Hepatocyte (in vitro differentiated cells): ENCODE measurements at places on chromosomes 4 and X. TPM values are rescaled to one million over a fixed set of nuclear protein-coding genes. Genes with fewer than 3 reads are reported as not detected.

AVPR2 gene
- polyA plus RNA-seq = not detected in 2 replicates

DNA sequence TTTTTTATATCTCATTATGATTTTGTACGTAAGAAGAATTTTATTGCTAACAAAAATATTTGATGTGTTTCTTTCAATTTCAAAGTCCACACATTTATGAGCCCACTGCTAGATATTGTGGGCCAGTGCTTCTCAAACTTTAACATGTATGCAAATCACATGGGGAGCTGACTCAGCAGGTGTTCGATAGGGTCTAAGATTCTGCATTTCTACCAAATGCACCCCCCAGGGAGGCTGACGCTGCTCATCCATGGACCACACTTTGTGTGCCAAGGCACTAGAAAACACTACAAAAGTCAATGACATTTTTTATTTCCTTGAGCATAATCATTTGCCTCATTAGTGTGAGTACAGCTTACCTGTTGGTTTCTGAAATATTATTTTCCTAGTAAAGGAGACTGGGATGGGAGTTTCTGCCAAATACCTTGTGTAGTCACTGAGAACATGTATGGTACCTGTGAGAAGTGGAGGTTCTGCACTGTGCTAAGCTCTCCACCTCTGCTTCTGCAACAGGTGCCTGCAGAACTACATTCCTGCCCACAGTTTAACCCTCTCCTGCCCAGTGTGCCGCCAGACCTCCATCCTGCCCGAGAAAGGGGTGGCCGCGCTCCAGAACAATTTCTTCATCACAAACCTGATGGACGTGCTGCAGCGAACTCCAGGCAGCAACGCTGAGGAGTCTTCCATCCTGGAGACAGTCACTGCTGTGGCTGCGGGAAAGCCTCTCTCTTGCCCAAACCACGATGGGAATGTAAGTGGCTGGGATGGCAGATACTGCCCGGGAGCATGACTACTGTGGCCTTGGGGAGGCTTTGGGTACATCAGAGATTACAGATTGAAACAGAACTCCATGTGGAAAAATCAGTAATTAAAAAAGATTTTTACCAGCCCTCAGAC, 68.9 kb upstream of the MND1 start:
- peaks cover 9% of the 10 kb centered on the region for H3K36me3 ChIP-seq
- peak overlapping the region; percentile 61 for H3K27ac ChIP-seq
- no peaks in the 10 kb centered on the region for H3K27me3 ChIP-seq
- no peak overlapping the region for H3K4me3 ChIP-seq

DNA sequence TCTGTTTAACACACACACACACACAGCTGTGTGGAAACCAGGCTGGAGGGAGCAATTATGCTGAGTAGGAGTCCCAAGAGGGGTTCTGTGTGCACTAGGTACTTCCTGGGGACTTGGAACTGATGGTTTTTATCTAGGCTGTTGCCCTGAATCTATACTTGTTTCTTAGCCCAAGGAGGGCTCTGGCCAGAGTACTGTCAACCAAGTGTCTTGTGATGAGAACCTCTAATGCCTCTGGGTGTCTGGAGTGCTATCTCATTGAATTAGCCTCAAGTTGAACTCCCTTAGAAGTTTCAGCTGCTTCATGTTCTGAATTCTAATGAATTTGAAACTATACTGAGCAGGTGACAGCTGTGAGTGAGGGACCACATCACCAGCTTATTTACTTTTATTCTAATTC, 16.6 kb downstream of the ARHGAP24 start:
- no peak overlapping the region for H3K4me3 ChIP-seq
- H3K27ac ChIP-seq = no peak overlapping the region
- H3K4me1 ChIP-seq = no peaks in the 10 kb centered on the region
- no peak for DNase-seq
- no peaks in the 10 kb centered on the region for H3K36me3 ChIP-seq

H2AZ1 gene
- polyA plus RNA-seq = 363 and 427 TPM in 2 replicates

- no peaks in the 10 kb centered on the region for H3K27me3 ChIP-seq
- H3K36me3 ChIP-seq = no peaks in the 10 kb centered on the region
- H3K4me1 ChIP-seq = no peaks in the 10 kb centered on the region
- H3K4me3 ChIP-seq = no peak overlapping the region
Observed at GRCh38 chr4:140702096-140702757, 54.0 kb downstream of the TBC1D9 start.

SPINK2 gene
- polyA plus RNA-seq = 0.77 TPM in 1 of 2 replicates, not detected in the other

ENPEP gene
- 2.4 and 3.7 TPM in 2 replicates for polyA plus RNA-seq

DNA sequence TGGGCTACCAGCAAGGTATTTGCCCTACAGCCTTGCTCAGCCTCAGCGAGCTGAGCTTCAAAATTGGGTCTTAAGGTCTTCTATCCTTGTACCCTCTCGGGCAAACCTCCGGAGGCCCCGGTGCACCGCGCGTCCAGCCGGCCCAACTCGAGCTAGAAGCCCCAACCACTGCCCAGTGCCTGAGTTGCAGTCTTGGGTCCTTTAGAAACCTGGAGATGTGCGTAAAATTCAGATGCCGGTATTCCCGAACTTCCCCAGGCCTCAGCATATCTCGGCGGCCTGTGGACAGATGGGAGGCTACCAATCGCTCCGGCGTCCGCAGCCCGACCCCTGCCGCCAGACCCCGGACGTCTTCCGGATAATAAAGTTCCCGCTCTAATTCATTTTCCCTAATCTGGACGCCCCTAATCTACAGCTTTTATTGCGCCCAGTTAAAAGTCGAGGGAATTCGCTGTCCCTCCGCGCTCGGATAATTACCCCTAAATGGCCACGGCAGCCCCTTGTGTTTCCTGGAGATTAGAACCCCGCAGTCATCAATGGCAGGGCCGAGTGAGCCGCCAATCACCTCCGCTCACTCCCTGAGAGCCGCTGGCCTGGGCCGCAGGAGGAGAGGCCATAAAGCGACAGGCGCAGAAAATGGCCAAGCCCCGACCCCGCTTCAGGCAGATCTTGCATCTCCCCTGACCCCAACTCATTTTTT, 1.5 kb upstream of the MSX1 start:
- no peaks in the 10 kb centered on the region for H3K36me3 ChIP-seq
- peaks cover 84% of the 10 kb centered on the region for H3K27me3 ChIP-seq
- no peak for DNase-seq
- peak overlapping the region; percentile 70 for H3K27ac ChIP-seq
- H3K4me3 ChIP-seq = no peak overlapping the region
- peaks cover 23% of the 10 kb centered on the region for H3K4me1 ChIP-seq

DNA sequence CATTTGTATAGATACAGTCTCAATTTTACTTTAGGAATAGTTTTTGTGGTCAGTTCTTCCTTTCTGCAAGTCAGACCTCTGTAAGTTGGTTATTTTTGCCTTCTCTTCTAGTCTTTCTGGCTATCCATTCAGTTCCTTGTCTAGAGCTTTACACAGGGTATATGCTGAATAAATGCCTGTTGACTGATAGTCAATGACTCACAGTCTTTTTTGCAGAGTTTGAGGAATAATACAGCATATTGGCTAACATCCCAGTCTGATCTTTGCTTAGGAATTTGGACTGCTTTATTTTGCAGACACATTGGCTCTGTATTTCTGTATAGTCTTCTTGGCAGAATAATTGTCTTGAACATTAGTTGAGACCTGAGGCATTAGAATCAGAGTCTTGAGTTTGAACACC, 132.4 kb downstream of the MAGEC1 start:
- H3K36me3 ChIP-seq = no peaks in the 10 kb centered on the region
- H3K4me3 ChIP-seq = no peak overlapping the region
- DNase-seq = no peak
- H3K27ac ChIP-seq = no peak overlapping the region
- H3K4me1 ChIP-seq = no peaks in the 10 kb centered on the region

DNA sequence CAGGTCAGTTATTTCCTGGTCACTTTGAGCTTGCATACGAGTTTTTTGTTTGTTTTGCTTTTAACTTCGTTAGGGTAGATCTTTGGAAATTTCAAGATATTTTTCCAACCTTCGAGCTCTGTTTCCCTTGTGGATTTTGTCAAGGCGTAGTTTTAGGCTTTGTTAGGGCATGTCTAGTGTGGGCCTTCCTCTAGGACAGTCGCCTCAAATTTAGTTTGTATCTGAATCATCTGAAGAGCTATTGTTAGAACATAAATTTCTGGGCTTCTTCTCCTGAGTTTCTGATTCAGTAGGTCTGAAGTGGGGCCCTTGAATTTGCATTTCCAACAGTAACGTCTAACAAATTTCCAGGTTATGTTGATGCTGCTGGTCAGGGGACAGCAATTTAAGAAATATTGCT, 48.8 kb upstream of the RBM47 start:
- DNase-seq = no peak
- H3K4me3 ChIP-seq = no peak overlapping the region
- no peaks in the 10 kb centered on the region for H3K36me3 ChIP-seq
- H3K4me1 ChIP-seq = no peaks in the 10 kb centered on the region

- no peak overlapping the region for H3K4me3 ChIP-seq
- H3K27ac ChIP-seq = peak overlapping the region; percentile 50
- no peaks in the 10 kb centered on the region for H3K36me3 ChIP-seq
- peak; percentile 79 for DNase-seq
- peaks cover 7% of the 10 kb centered on the region for H3K4me1 ChIP-seq
Observed at GRCh38 chrX:12970691-12971202, 4.2 kb upstream of the TMSB4X start.

COL4A6 gene
- 4.0 and 6.9 TPM in 2 replicates for polyA plus RNA-seq

DNA sequence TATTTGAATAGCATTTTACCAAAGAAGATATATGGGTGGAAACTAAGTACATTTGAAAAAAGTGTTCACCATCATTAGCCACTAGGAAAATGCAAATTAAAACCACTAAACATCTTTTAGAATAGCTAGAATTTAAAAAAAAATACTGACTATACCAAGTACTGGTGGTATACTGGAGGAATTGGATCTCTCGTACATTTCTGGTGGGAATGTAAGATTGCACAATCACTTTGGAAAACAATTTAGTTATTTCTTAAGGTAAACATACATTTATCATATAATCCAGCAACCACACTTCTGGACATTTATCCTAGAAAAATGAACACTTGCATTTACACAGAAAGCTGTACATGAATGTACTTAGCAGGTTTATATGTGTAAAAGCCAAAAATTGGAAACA, 303.5 kb downstream of the MID1IP1 start:
- H3K27me3 ChIP-seq = no peaks in the 10 kb centered on the region
- no peak overlapping the region for H3K4me3 ChIP-seq
- H3K36me3 ChIP-seq = no peaks in the 10 kb centered on the region
- no peaks in the 10 kb centered on the region for H3K4me1 ChIP-seq
- no peak for DNase-seq
- no peak overlapping the region for H3K27ac ChIP-seq

TRIM2 gene
- polyA plus RNA-seq = 24.4 and 32.0 TPM in 2 replicates

SATL1 gene
- 0.17 and 0.30 TPM in 2 replicates for polyA plus RNA-seq

S100G gene
- 4.1 and 8.1 TPM in 2 replicates for polyA plus RNA-seq

GRCh38 chrX:133375615-133376340, 39.5 kb downstream of the GPC4 start:
- peak; percentile 16 for DNase-seq
- H3K4me3 ChIP-seq = no peak overlapping the region
- H3K36me3 ChIP-seq = no peaks in the 10 kb centered on the region

DNA sequence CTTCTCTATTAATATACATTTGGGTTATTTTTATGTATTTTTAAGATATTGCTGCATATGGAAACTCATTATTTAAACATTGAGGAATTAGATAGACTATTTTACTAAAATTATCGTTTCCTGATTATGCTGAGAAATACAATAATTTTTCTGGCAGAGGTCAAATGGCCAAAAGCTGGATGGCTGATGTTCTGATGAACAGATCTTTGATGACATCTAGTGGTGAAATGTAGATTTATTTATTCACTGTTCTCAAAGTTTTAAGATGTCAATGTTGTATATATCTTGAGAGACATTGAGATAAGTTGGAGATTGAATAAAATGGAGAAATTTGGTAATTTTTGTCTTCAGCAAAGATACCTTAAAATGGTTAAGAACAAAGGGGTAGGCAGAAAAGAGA, 96.2 kb downstream of the UGT8 start:
- H3K4me1 ChIP-seq = no peaks in the 10 kb centered on the region
- H3K27ac ChIP-seq = no peak overlapping the region
- H3K4me3 ChIP-seq = no peak overlapping the region
- DNase-seq = peak; percentile 46

DNA sequence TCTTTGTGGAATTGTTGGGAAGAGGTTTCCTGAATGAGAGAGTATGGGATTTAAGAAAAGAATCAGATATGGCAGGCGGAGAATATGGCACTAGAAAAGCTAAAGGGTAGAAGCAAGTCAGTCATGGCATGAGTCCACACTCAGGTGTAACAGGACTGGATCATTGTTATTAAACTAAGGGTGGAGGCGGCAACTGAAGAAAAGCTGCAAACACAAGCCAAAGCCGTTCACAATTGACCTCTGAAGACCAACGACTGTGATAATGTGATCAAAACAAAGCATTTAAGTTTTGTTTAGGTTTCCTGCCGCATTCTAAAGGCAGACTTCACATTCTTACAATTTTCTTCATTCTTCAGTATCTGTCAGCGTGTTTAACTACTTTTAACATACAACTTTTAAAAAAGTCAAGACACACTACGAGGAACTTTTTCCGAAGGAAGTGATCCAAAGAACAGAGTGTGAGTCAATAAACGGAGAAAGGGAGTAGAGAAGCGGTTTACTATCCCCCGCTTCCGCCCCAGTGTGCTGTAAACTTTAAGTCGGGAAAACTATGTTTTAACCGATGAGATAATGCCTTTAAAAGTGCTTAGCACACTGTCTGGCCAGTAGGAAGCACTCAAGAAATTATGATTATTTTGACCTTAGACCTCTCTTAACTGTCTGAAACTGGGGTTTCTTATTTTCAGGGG, 909 bp upstream of the SLAIN2 start:
- peak; percentile 75 for DNase-seq
- no peaks in the 10 kb centered on the region for H3K27me3 ChIP-seq
- H3K4me3 ChIP-seq = peak overlapping the region; percentile 37
- peak overlapping the region; percentile 96 for H3K27ac ChIP-seq

DNA sequence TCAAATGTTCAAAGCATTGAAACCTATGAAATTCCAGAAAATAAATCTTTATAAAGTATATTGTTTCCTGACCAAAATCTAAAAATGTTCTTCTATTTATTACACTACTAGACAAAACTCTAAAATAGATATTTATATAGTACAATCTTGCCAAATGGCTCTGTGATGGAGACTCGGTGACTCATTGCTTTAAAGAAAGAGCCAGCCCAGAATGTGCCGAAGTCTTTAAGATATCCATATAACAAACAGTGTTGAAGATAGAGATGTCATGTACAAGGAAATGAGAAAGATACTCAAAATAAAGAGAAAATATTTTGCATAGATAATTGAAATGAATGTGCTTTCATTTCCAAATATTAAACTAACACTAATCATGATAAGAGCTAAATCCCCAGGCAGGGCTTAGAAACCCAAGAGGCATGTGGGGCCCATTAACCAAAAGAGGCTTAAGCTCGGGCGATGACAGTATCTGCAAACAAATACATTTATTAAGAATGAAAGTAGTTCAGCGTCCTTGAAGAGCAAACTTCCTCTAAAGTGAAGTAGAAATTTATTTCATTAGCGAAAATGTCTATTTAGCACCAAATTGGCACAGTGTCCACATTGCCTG, 102.1 kb upstream of the FAM9B start:
- DNase-seq = no peak
- no peaks in the 10 kb centered on the region for H3K4me1 ChIP-seq
- H3K36me3 ChIP-seq = no peaks in the 10 kb centered on the region

GRCh38 chrX:114038358-114038757, 545.5 kb upstream of the HTR2C start:
- H3K4me3 ChIP-seq = no peak overlapping the region
- no peak for DNase-seq
- no peaks in the 10 kb centered on the region for H3K36me3 ChIP-seq
- H3K27me3 ChIP-seq = peaks cover 5% of the 10 kb centered on the region
